Retina (tissue), 1 donor: ENCODE measurements at places on chromosomes 11 and 22.
A peak's percentile ranks its signal among the peaks of the same experiment; 100 is the strongest.

- peak; percentile 59 for DNase-seq
Observed at GRCh38 chr11:124865181-124865901, at the start of gene ROBO3. TSS of gene ROBO3 (plus strand) at chr11:124865432. CDS start at chr11:124865578, 146 bp downstream.

GRCh38 chr22:22060200-22061084, 77.9 kb upstream of the TOP3B start:
- peak; percentile 44 for DNase-seq

DNA sequence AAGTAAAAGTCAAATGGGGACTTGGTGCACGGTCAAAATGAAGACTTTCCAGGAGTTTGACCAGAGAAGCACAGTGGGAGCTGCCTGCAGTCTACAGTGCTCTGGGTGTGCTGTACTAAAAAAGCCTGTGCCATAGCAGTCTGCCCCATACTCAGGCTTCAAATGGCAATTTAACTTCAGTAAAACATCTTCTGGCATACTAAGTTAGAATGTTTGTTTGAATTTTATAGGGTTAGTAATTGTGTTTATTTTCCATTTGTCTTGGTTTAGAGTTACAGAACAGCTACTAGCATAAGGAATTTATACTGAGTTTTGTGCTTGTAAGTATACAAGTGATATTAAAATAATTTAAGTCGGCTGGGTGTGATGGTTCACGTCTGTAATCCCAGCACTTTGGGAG, 29.3 kb upstream of the LIPT2 start:
- DNase-seq = no peak

DNA sequence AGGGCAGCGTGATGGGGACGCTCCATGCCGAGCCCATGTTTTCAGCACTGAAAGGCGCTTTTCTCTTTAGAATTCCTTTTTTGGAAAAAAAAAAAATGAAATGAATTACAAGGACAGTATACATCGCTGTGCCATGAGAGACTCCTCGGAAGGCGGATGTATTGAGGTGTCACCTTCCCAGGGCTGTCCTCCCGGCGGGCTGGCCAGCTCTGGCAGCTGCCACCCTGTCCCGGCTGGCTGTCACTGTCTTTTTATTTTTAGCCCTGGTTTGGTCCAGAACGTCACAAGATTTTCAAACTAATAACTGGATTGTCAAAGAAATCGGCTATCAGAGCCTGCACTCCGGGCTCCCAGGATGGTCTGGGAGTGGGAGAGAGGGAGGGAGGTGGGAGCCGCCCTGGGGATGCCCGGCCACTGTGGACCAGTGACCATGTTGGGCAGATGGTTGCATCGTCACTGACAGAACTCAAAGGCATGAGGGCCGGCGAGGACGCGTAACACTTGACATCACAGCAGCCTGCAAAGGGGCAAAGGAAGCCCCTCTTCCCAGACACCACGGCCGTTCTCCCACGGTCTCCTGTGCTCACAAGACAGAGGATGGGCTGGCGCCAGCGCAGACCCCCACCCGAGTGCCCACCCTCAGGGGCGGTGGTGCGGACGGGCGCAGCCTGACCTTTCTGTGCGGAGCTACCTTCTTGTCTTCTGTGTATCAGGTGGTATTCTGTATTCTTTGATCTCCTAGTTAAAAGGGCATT, 392.9 kb downstream of the TBC1D22A start:
- DNase-seq = no peak

- DNase-seq = no peak
Observed at GRCh38 chr11:82988936-82989627, 82.6 kb downstream of the RAB30 start.

DNA sequence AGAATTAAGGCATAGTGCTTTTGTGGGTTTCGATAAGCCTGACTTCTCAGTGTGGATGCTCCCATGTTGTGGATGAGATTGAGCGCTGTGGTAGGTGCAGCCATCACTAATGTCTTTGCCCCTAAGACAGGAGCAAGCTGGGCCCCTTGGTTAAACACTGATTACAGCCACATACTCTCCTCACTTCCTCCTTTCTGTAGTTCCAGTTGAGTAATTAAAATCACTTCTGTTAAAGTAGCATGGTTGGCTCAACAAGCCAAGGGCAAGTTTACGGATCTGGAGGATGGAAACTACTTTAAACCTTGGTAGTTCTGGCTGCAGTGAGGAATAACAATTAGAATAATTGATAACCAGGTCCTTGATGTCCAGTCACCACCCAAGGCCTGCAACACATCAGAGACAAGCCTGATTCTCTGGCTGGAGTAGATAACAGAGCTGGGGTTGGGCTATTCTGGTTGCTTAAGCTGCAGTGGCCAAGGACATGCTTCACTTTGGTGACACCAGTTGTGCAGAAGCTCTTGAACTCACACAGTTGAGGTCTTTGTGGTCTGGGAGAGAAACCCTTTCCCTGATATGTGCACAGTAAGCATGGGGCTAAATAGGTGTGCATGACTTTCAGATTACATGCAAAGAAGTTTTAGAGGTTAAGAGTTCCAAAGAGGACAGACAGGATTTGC, 81.3 kb downstream of the KIRREL3 start:
- no peak for DNase-seq

DNA sequence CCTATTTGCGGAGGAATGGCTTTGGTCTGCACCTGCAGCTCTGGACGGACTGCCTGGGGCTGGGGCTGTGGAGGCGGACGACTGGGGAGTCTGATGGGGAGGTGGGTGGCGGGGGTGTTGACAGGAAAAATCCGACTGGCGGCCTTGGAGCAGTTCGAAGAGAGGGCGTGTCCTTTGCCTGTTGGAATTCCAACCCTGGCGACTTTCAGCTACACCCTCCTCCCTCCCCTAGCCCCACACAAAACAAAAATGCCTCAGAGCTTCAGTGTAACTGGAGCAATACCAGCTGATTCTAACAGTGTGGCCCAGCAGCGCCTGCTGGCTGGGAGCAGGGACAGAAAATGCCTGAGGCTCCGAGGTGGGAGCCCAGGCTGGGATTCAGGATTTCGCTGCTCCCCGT, 85.4 kb downstream of the ATXN10 start:
- peak; percentile 41 for DNase-seq

DNA sequence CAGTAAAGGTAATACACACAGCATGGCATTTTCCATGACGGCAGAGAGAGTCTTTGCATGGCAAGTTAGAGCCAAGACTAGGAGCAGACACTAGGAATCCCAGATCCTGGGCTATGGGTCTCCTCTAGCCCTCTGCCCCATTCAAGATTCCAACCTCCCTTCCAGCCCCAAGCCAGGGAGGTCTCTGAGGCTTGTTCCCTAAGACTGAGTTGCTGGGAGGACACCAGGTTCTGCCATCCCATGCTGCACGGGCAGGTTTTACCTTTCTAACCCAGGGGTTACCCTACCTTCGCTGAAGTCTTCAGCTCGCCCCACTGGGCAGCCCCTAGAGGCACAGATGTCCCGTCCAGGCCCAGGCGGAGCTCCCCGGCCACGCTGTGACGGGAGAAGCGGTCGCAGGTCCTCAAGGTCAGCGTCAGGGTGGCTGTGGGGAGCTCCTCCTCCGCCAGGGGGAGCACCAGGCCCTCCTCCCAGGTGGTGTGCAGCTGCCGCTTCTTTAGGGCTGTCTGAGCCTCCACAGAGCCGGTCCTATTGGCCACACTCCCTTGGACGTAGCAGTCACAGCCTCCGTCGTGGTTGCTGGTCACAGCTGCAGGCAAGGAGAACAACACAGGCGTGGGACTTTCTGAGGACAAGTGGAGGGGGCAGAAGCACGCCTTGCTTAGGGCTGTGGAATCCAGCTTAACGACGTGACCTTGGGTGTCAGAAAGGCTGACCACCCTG, 33.8 kb downstream of the SYT13 start:
- DNase-seq = peak; percentile 67

- no peak for DNase-seq
Observed at GRCh38 chr11:94728541-94728940, 39.6 kb upstream of the AMOTL1 start.

GRCh38 chr22:39518996-39519680, 1.2 kb upstream of the ATF4 start:
- no peak for DNase-seq

DNA sequence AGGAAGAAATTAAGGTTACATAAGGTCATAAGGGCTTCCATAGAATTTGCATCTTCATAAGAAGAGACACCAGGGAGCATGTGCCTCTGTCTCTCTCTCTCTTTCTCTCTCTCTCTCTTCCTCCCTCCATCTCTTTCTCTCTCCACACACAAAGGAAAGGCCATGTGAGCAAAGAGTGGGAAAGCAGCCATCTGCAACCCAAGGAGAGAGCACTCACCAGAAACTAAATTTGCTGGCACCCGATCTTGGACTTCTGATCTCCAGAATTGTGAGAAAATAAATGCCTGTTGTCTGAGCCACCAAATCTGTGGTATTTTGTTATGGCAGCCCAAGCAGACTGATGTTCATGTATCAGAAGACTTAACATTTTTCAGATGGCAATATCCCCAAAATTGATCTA, 6.4 kb upstream of the KRTAP5-10 start:
- DNase-seq = no peak
